ENCODE measurements at places on chromosomes 7 and 10.

DNA sequence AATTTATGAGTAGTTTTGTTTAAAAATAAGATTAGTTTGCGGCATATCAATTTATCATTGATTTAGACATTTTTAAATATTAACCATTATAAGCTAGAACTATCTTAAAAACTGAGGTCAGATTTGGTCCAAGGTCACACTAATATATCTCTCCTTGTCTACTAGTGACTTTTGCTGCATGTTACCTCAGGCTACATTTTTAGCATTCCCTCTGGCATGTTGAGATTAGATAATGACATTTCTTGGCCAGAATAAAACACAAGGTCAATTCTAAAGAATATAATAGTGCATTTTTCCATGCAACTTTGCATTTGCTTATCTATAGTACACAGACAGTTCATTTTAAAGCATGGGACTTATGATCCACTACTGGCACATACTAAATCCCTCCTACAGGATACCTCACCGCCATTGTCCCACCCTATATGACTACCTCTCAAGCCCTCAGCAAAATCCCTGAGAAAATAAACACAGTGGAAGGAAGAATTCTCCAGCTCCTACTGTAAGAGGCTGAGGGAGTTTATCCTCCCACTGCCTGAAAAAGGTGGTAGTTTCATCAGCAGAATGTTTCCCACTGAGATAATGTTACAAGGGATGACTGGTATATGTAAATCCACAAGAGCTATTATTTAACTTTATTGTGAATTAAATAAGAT, 816.4 kb downstream of the GRM8 start:
- no peak for DNase-seq

DNA sequence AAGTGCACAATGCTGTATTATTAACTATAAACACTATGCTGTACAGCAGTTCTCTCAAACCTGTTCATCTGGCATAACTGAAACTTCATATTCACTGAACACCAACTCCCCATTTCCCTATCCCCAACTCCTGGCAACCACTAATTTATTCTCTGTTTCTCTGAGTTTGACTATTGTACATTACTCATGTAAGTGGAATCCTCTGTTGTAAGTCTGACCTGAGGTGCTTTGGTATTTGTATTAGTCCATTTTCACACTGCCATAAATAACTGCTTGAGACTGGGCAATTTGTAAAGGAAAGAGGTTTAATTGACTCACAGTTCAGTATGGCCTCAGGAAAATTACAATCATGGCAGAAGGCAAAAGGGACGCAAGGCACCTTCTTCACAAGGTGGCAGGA, 266.3 kb downstream of the PPP1R3A start:
- DNase-seq = no peak

GRCh38 chr7:92295391-92295790, 49.6 kb downstream of the ANKIB1 start:
- DNase-seq = no peak

DNA sequence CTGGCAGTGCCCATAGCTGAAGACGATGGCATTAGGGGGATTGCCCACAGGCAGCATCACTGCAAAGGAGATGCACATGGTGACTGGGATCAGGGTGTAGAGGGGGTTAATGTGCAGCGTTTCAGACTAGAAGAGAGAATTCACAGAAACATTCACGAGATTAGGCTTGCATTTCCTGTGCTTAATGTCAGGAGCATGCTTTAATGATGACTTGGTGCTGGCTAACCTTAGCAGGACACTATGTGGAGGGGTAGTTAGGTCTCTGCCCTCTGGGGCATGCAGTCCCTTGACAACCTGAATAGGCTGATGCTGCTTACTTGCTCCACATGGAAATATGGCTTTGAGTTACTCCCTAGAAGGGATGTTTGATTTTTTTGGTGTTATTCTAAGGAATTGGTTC, 21.8 kb downstream of the STMP1 start:
- no peak for DNase-seq

GRCh38 chr7:131381069-131381838, 53.6 kb downstream of the MKLN1 start:
- no peak for DNase-seq
